ENCODE measurements at places on chromosomes 6 and 20.

DNA sequence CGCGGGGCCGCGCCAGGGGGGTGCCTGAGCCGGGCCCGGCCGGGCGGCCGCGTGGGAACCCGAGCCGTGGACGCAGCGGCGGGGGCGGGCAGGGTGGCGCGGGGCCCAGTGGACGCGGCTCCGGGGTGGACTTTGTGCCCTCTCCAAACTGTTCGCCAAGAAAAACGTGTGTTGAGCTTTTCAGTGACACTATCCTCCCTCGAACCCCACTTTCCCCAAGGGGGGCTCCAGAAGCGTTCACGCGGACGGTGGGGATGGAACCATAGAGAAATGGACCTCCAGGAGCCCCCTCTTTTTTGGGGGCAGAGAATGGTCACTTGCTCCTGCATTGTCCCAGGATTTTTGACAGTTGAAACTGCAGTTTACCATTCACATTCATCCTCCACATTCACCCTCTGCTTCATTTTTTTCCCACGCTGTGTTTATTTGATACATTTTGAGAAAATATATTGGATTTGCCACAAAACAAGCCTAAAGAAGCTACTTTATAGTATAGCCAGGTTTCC lies 2.9 kb upstream of the HIVEP1 start:
- no peak for DNase-seq

GRCh38 chr6:113858480-113859348 lies 1.6 kb downstream of the MARCKS start:
- DNase-seq, result peak; percentile 27

GRCh38 chr6:113190170-113190569 lies 667.0 kb upstream of the MARCKS start:
- DNase-seq, result no peak

GRCh38 chr6:85465762-85466161 lies 15.9 kb downstream of the NT5E start:
- no peak for DNase-seq

- DNase-seq, result peak; percentile 77
Observed at GRCh38 chr20:63735859-63736718, at the start of gene LIME1. TSS of gene LIME1 (plus strand) at chr20:63736664. CDS start at chr20:63737550, 886 bp downstream.

DNA sequence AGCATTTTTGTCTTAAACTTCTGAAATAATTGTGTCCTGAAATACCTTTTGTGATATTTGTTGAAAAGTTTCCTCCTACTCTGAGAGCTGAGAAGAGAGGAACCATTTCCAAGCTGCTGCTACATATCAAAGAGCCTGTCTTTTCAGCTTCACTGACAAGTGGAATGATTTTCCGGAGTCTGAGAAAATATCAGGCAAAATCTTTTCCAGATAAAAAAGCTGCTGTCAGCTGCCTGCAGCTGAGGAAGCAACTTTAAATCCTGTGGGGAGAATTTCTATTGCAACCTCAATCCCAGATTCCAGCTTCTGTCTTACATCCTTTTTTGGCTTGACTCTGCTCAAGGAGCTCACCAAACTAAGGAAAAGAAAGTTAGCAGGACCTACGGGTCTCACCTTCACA lies 904.3 kb downstream of the PHF3 start:
- no peak for DNase-seq

GRCh38 chr6:150072201-150072600 lies 3.3 kb upstream of the ULBP3 start:
- DNase-seq, result peak; percentile 30

DNA sequence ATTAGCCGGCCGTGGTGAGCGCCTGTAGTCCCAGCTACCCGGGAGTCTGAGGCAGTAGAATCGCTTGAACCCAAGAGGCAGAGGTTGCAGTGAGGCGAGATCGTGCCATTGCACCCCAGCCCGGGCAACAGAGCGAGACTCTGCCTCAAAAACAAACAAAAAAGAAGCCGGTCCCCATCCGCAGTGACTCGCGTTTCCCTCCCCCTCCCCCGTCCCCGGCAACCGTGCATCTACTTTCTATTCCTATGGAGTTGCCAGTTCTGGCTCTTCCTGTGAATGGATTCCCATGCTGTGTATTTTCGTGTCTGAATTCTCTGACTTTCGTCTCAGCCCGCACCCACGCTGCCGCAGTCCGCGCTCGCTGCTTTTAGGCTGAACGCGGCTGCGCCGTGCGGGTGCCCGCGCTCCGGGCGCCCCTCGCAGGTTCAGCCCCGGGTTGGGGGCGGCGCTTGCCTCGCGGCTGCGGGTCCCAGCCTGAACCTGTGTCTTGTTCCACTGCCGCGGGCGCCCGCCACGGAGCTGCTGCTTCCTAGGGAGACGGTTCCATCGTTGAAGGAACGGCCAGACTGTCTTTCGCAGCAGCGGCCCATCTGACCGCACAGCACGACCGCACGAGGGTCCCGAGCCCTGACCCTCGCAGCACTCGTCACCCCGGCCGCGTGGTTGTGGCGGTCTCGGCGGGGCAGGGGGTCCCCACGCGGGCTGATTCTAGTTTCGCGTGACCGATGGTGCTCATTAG lies 1.1 kb upstream of the MRGBP start:
- peak; percentile 39 for DNase-seq

GRCh38 chr20:32235331-32236047 lies 27.8 kb downstream of the POFUT1 start:
- DNase-seq, result no peak

- no peak for DNase-seq
Observed at GRCh38 chr20:41437836-41438235, 71.2 kb upstream of the EMILIN3 start.

DNA sequence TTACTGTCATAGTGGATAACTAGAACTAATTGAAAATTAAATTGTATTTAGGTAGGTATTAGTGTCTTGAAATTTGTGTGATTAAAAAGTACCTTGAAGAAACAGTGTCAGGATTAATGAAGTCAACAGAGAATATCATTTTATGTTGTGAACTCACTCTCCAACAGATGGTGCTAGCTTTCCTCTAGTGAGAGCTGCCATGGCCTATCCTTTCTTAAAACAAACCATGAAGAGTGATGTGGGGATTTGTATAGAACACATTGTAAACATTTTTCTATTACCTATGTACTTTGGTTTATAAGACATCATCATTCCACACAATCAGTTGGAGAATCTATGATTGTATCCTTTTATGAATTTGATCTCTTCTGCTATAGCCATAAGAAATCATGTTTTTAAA lies 4.8 kb upstream of the SRSF12 start:
- DNase-seq, result no peak

DNA sequence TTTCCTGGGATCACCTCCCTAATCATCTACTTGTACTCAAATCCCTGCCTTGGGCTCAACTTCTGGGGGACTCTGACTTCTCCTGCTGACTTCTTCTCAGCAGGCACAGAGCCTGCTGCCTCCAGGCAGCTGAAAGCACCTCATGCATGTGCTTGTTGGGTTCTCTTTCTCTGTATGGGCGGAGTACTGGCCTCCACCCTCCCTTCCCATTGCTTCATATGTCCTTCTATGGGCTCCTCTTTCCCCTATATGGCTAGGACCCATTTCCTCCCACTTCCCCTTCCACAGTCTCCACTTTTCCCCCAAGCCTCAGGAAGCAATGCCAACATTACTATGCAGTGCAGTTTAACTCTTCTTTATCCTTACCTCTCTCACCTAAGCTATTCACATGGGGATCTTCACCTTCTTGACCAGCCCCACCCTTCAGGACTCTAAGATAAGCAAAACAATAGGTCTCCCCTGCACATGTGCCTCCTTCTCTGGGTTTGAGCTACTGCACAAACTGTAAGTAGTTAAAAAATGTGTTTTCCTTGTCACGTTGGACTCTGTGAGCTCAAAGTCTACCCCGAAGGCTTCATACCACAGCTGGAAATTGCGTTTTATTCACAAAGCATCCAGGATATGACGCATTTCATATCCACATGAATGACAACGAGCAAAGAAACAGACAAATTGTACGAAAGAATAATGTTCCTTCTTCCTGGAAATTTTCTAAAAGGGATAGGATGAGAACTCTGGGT lies 93.7 kb downstream of the CDS2 start:
- no peak for DNase-seq

GRCh38 chr20:48139262-48140041 lies 354.2 kb upstream of the SULF2 start:
- no peak for DNase-seq

DNA sequence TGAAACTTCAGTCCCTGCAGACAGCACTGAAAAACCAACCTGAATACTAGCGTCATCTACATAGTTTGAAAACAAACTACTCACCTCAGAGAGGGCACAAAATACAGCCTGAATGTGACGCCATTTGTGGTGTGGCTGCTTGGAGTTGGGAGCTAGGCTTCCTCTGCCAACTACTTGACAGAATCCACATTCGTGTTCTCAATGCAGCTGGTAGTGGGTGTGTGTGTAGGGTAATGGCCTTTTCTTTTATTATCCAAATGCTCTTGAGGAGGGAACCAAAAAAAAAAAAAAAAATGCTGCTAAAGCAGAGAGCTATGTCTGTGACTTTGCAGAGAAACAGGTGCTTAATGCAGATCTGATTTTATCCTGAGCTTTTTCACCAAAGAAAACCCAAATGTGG lies 207.8 kb downstream of the OTOR start:
- DNase-seq, result no peak

DNA sequence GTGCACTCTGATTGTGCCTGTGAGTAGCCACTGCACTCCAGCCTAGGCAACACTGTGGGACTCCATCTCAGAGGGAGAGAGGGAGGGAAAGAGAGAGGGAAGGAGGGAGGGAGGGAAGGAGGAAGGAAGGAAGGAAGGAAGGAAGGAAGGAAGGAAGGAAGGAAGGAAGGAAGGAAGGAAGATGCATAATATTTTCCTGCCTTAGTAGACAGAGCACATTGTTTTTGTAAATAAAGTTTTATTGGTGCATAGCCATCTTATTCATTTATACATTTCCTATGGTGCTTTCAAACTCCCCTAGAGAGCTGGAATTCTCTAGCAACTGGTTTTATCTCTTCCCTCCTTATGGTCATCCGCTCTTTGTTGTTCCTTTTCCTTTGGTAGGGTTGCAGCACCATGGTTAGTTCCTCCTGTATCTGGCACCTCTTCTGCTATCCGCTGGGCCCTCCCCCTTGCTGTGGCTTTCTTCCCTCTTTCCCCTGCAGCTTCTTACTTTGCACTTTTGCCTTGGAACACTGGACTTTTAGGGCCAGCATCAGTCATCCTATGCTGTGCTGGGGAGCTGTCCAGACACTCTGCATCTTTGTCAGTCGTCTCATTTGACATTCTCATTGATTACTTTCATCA lies 20.2 kb downstream of the GPR6 start:
- DNase-seq, result no peak

DNA sequence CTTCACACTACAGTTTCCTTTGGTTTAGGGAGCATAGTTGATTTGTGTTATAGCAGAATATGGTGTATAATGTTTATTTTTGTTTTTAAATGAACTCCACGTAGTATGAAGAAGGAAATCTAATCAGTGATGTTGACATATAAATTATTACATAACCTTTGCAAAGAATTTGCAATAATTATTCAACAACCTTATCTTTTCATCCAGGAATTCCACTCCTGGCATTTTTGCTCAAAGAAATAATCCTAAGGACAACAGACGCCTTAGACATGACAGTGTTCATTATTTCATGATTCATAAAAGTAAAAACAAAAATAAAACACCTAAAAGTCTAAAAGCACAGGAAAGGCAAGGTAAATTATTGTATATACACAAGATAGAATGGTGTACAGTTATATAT lies 229.2 kb downstream of the EPM2A start:
- no peak for DNase-seq

GRCh38 chr6:130644175-130644574 lies 183.0 kb upstream of the SMLR1 start:
- DNase-seq, result no peak

DNA sequence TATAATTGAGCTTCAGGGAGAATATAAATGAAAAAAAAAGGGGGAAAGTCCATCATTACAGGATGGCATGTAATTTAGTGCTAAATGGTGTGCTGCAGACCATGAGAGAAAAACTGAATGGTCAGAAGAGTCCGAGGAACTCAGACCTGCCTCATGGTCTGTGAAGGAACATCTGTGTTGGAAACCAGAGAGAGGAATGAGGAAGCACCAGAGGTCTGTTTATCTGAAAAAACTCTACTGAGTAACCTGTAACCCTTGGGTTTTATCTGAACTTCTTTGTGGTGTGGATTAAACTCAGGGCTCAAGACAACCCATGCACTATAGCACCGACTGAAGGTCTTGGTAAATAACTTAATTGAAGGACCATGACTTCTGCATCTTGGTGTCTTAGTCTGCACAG lies 108.1 kb downstream of the RNF144B start:
- DNase-seq, result no peak

DNA sequence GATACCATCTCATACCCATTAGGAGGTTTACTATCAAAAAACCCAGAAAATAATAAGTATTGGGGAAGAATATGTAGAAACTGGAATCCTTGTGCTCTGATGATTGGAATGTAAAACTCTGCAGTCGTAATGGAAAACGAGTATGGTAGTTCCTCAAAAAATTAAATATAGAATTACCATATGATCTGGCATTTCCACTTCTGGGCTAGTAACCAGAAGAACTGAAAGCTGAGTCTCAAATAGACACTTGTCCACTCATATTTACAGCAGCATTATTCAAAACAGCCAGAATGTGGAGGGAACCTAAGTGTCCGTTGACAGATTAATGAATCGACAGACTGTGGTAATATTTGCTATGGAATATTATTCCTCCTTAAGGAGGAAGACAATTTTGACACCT lies 44.3 kb downstream of the FOXC1 start:
- no peak for DNase-seq

- no peak for DNase-seq
Observed at GRCh38 chr20:57445298-57445697, 54.1 kb downstream of the RBM38 start.

All from T-helper 22 cell (primary cell).